ENCODE measurements at places on chromosomes 5 and 9.
A peak's percentile ranks its signal among the peaks of the same experiment; 100 is the strongest.

- no peak for DNase-seq
These were observed 255.8 kb downstream of the PRDM9 start for GRCh38 chr5:23763170-23763569.

DNA sequence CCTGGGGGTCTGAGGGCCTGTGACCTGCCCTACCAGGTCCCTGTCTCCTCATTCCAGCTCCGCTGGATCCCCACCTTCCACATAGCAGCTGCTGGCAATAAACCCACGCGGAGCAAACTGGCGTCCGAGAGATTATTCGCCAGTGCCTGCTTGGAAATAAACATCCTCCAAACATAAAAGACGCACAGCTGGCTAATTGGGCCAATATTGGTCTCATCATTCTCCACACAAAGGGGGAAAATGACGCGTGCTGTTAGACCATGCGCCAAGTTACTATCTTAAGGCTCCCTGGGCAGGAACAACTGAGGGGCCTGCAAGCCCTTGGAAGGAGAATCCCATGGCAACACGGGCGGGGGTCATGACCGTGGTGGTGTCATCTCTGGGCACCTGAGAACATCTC lies 73.3 kb upstream of the SARDH start:
- DNase-seq: no peak

DNA sequence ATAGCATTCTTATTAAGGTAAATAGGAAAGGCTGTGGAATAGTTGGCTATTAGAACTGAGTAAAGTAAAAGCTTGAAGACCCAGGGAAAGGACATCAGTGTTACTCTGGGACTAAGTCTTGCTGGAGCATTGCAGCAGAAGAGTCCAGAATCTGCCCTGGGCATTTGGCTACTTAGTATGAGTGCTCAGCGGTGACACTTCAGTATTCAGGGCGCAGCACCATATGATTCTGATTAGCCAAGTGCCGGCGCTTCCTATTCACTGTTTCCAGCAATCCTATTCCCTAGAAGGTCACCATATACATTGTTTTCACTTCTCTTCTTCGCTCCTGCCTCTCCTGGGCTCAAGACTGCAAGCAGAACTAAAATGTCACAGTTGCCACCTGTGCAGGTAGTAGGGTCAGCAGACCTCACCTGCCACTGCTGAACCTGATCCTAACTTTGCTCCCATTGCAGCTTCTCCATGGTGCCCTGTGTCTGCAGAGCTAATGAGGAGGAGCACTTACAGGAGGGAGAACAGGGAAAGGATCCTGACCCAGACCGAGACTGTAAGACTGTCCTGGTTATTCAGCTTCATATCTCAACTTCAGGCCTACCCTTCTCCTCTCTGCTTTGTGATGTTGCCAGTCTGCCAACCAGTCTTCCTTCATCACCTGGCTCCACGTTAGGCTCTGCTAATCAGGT lies 313.6 kb upstream of the PIK3R1 start:
- DNase-seq: no peak

DNA sequence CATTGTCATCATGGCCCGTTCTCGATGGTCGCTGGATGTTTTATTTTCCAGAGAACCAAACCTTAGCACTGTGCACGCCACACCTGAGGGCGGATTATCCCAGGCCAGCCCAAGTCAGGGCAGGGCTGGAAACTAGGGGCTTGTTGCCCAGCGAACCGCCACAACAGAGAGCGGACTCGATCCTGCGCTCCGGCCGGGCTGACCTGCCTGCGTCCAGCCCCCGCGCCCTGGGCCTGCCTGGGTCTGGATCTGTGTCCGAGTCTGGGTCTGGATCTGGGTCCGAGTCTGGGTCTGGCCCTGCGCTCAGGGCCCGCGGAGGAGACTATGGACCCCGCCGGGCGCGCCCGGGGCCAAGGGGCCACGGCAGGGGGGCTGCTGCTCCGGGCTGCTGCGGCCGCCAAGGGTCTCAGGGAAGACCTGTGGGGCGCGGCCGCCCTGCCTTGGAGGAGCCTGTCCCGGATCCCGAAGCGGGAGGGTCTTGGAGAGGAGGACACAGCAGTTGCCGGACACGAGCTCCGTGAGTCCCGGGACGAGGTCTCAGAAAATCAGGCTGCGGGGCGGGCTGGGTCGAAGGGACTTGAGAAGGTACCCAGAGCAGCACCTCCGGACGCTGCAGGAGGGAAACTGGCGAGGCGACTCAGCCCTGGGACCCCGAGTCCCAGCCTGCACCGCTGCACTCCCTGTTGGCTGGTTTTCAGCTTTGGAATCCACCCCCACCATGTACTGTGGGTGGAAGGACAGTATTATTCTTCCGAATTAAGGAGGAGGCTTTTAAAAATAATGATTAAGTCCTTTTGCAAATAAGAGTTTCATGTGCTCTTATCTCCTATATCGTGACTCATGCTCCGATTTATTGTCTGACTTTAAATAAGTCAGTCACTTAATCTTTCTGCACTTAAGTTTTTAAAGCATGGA lies at the start of gene ANKDD1B:
TSS of gene ANKDD1B (plus strand) at position 143 of the 915 bp plus-strand sequence. CDS start at position 325, 182 bp downstream.
- DNase-seq: peak; percentile 38

DNA sequence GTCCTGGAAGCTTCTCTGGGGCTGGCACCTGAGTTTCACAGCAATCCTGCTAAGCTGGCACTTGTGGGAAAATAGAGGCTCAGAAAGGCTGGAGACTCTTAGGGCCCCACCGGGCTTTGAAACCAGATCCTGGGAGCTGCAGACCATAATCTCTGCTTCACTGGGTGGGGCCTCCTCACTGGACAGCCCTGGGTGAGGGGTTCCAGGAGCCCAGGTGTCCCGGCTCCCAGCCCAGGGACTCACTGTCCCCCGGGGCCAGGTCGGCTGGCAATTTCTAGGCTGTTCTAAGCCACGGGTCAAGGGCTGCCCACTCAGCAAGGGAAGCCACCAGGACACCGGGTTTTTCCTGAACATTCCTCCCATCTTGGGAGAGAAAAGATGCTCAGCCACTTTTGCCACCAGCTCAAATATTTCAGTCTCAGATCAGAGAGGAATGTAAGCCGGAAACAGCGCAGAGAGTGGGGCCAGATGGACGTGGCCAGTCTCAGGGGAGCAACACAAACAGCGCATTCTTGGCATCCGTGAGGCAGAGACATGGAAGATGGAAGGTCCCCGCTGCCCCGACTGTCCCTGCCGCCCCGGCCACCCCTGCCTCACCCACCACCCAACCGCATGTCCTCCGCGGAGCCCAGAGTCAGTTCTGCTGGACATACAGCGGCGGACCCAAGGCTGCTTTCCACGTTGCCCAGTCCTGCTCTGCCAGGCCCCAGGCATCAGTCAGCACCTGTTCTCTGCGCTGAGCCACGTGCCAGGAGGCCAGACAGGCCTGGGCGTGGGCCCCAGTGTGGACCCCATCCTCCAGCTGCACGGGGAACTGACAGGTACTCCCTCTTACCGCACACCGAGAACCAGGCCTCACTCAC lies 72.6 kb downstream of the VAV2 start:
- no peak for DNase-seq

DNA sequence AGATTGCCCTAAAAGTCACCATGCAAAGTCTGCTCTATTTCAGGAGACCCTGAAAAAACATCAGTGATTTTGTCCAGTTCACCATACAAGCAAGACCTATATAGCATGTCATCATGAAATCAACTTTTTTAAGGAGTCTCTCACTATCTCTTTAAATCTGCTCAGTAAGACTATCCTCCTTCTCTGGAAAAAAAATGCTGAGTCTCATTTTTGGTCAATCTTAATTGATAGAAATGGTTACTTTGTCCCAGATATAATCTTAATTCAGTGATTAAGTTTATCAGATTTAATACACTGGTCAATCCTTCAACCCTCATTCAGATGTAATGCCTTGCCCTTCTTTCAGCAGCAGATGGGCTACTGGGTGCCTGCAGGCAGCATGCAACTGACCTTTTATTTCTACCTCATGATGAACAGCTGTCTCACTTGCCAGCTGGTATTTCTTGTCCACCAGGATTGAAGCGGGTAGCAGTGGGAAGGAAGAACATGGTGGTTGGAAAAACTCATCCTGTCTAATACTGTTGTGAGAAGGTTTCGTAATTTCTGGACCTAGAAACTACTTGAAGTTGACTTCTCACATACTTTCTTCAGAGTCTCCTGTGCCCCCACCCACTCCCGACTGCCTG lies 375.3 kb downstream of the DNAH5 start:
- no peak for DNase-seq

DNA sequence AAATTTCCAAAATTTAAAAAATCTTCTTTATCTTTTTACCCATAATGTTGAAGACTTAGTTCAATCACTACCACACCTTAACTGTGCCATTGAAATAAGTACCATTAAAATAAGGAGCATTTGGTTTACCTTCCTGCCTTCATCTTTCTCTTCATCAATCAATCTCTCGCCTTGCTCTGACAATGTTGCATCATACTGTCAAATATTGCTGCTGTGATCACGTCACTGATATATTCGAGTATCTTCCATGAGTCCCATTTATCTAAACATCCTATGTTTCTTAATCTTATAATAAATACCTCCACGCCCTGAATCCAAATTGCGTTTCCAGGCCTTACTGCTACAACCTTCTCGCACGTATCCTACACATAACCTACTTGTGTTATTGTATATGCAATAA lies 155.2 kb upstream of the ACOT12 start:
- no peak for DNase-seq

DNA sequence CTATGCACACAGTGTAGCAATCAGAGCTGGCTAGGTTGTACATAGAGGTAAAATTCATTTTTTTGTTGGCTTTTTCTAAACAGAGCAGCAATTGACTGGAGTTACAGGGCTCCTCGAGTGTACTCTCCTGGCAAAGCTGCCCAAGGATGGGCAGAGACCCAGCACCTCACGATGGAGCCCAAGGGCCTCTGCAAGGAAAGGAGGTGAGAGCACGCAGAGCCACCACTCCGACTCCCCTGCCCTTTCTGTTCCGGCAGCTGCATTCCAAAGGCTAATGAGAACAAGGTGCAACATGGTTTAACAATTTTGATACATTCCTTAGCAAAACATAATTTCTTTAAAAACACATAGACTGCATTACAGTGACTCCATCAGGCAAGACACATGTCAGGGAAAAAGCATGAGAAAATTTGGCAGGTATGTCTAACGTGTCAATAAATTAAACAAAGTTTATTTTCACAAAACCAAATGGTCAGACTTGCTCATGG lies 47.5 kb downstream of the SAXO1 start:
- no peak for DNase-seq

GRCh38 chr5:110054240-110054639 lies 364.5 kb downstream of the MAN2A1 start:
- DNase-seq: peak; percentile 19

- DNase-seq: no peak
These were observed 41.6 kb downstream of the TSTD2 start for GRCh38 chr9:97591535-97591934.

DNA sequence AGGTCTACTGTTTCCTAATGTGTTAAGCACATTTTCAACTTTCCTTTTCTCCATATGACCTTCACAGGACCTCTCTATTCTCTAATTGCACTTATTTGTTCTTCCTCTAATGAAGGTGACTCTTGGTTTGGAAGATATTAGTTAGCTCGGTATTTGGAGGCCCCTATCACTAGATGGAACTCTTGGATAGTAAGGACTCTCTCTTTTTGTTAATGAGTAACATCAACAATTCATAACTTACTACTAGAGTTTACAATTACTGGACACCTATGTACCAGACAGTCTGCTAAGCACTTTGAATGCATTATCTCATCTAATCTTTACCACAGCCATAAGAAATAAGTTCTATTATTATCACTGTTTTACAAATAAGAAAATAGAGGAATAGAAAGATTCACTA lies 23.4 kb upstream of the PAM start:
- no peak for DNase-seq

DNA sequence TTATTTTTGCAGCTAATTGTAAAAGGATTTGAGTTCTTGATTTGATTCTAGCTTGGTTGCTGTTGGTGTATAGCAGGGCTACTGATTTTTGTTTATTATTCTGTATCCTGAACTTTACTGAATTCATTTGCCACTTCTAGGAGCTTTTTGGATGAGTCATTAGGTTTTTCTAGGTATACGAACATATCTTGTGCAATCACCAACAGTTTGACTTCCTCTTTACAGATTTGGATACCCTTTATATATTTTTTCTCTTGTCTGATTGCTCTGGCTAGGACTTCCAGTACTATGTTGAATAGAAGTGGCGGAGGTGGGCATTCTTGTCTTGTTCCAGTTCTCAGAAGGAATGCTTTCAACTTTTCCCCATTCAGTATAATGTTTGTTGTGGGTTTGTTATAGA lies 210.8 kb downstream of the FGF10 start:
- DNase-seq: no peak

- DNase-seq: no peak
These were observed 79.4 kb downstream of the SFXN1 start for GRCh38 chr5:175557778-175558177.

DNA sequence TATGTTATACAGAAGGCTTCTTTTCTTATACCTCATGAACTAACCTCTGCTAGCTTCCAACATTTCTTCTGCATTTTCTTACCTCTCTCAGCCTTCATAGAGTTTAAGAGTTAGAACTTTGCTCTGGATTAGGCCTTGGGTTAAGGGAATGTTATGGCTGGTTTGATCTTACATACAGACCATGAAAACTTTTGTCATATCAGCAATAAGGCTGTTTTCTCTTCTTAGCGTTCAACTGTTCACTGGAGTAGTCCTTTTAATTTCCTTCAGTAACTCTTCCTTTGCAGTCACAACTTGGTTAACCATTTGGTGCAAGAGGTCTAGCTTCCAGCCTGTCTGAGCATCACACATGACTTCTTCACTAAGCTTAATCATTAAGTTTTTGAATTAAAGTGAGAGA lies 329.0 kb upstream of the CCNG1 start:
- no peak for DNase-seq

DNA sequence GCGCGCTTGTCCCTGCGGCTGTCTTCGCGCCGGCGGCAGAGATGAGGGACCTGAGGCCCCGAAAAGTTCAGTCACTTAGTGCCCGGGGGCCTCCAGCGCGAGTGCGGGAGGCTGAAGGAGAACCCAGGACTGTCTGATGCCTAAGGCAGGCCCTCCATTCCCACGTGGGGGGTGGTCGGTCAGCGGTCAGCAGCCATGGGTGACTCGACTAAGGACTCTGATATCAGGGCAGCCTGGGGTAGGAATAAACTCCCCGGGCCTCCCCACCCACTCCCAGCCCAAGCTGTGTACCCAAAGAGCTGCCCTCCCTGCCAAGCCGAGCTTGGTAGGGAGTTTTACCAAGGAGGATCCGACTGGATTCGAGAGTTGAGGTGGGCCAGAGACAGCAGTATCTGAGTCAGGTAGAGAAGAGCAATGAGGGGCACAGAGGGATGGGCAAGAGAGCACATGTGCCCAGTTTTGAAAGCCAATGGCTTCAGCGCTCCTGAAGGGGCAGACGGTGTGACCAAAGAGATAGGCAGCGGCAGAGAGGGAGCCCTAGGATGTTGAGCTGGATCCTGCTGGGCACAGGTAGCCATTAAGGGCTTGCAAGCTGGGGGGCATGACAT lies 787 bp downstream of the FGFR4 start:
- DNase-seq: no peak

DNA sequence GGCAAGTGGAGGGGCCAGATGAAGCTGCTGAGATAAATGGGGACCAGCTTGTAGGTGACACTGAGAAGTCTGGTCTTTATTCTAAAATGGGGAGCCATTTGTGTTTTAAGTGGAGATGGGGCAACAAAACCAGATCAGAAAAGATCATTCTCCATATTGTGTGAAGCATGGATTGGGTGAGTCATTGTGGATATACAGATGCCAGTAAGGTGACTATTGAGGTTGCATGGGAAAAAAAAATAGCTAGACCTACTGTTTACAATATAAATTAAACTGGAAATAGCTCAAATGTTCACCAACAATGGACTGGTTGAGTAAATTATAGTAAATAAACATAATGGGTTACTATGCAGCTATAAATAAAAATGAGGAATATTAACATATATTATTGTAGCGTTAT lies 5.4 kb upstream of the MAP1B start:
- DNase-seq: no peak

- no peak for DNase-seq
These were observed 30.9 kb downstream of the YIPF5 start for GRCh38 chr5:144139586-144139985.

Measured in testis (tissue), 5 donors.